ENCODE measurements at places on chromosomes 1 and 21.
A peak's percentile ranks its signal among the peaks of the same experiment; 100 is the strongest.

DNA sequence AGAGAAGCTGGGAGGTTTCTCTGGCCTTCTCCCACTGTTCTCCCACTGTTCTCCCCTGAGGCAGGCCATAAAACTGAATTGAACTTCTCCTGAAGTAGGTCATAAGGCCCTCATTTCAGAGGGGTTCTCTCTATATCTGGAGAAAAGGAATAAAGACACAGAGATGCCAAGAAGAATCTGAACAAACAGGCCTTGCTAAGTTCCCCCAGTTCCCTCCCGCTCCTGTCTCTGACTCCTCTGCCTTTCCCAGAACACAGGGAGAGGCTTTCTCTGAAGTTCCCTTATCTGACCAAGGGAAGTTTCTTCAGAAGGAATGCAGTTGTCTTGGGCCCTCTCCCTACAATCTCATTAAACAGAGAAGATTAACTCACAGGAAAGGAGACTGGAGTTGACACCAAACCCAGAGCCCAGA is 83.4 kb downstream of the SLC16A1 start:
- DNase-seq = no peak

- DNase-seq = no peak
Measured at GRCh38 chr1:85992791-85993190, 163.8 kb downstream of the COL24A1 start.

- DNase-seq = no peak
Measured at GRCh38 chr21:32351428-32351827, 41.4 kb downstream of the URB1 start.

- no peak for DNase-seq
Measured at GRCh38 chr1:25447547-25447946, 16.9 kb downstream of the MACO1 start.

- DNase-seq = no peak
Measured at GRCh38 chr1:156571261-156571852, 1.0 kb downstream of the IQGAP3 start.

GRCh38 chr1:209755926-209756614 is at the start of gene TRAF3IP3:
Gene TRAF3IP3, plus strand, starts transcription at chr1:209756053. Its CDS starts 3,987 bp downstream, at chr1:209760040.
- no peak for DNase-seq

- DNase-seq = no peak
Measured at GRCh38 chr1:180505732-180506335, 3.5 kb upstream of the ACBD6 start.

GRCh38 chr21:35428937-35429336 is 379.8 kb upstream of the RUNX1 start:
- no peak for DNase-seq

- DNase-seq = no peak
Measured at GRCh38 chr1:192726820-192727504, 81.9 kb upstream of the RGS2 start.

DNA sequence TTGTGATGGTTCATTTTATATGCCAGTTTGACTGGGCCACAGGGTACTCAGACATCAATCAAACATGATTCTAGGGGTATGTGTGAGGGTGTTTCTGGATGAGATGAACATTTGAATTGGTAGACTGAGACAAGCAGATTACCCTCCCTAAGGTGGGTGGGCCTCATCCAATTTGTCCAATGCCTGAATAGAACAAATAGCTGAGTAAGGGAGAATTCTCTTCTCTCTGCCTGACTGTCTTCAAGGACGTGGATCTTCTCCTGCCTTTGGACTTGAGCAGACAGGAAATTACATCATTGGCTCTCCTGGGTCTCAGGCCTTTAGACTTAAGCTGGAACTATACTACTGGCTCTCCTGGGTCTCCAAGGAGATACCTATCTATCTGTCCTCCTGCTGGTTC is 64.4 kb downstream of the SUSD4 start:
- no peak for DNase-seq

- no peak for DNase-seq
Measured at GRCh38 chr1:171494076-171494475, 8.7 kb downstream of the PRRC2C start.

GRCh38 chr1:158119976-158120653 is 60.6 kb upstream of the CD1D start:
- no peak for DNase-seq

GRCh38 chr1:33151116-33151515 is 30.7 kb downstream of the TRIM62 start:
- DNase-seq = peak; percentile 21

GRCh38 chr1:117473063-117473462 is 105.8 kb downstream of the MAN1A2 start:
- no peak for DNase-seq

GRCh38 chr1:101366513-101367215 is 129.8 kb downstream of the S1PR1 start:
- no peak for DNase-seq

GRCh38 chr1:227489572-227489971 is 73.8 kb upstream of the ZNF678 start:
- DNase-seq = no peak

DNA sequence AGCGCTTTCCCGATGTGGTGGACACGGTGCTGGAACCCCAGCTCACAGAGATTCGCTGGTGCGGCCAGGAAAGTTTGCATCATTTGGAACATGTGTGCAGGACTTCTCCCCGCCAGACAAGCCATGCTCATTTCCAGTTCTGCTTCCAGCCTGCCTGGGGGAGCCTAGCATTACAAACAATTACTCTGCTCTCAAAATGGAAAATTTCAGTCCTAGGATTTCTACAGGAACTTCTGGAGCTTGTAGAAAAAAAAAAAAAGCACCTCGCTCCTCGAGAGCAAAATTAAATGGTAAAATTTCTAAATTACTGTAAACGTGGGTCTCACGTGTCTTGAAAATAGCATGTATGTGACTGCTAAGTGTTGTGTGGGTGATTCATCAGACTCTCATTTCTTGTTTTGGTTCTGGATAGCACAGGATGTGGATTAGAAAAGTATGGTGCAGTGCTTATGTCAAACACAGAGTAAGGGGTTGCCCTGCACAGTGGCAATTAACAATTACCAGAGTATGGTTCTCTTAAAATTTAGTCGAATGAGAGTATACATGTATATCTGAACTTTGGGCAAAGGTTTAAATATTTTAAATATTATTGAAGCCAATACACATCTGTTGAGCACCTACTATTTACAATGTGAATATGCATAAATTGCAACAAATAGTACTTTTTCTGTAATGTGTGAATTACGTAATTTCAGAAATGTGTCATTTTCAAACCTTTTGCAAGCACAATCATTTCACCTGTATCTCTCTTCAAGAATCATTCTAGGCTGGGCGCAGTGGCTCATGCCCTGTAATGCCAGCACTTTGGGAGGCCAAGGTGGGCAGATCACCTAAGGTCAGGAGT is 61.8 kb upstream of the PTGFRN start:
- DNase-seq = no peak

- no peak for DNase-seq
Measured at GRCh38 chr1:32924881-32925344, 23.7 kb upstream of the TMEM54 start.

DNA sequence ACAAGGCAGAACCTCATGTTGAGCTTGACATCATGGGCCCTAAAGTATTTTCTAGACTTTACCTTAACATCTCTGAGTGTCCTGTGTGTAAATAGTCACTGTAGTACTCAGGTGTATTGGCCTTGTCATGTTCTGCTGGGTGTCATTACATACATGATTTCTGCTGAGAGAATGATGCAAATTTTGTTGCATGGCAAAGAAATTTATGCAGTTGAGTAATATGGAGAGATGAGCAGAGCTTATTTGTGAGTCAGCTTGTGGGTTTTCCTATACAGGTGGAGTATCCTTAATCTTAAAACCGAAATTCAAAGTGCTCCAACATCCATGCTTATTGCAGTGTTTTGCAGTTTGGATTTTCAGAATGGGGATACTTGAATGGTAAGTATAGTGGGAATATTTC is 36.6 kb downstream of the RGL1 start:
- DNase-seq = no peak

Data from DMS153 (cell line).